ENCODE measurements at places on chromosomes 3 and 15.

- DNase-seq = peak; percentile 50
These were observed at the start of gene DMXL2 for GRCh38 chr15:51622604-51623370. TSS of gene DMXL2 (minus strand) at chr15:51622771. CDS start at chr15:51622545, 226 bp downstream.

DNA sequence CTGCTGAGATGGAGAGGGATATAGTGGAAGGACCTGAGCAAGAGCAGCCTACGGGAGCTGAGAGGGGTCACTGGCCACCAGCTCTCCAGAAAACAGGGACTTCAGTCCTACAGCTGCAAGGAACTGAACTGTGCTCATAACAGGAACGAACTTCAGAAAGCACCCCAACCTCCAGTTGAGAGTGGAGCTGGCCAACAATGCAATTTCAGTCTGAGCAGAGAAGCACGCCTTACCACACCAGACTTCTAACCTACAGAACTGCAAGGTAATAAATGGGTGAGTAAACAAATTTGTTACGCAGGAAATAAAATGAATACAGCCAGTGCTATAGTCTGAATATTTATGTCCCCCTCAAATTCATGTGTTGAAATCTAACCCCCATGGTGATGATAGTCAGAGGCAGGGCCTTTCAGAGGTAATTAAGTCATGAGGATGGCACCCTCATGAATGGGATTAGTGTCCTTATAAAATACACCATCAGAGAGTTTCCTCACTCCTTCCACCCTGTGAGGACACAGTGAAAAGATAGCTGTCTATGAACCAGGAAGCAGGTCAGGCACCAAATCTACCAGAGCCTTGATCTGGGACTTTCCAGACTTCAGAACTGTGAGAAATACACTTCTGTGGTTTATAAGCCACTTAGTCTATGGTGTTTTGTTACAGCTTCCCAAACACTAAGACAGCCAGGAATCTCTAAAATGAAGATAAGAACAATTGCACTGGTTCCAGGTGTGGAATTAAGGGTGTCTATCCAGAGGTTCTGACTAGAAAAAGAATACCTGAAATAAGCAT, 58.6 kb downstream of the SYNM start:
- DNase-seq = no peak

DNA sequence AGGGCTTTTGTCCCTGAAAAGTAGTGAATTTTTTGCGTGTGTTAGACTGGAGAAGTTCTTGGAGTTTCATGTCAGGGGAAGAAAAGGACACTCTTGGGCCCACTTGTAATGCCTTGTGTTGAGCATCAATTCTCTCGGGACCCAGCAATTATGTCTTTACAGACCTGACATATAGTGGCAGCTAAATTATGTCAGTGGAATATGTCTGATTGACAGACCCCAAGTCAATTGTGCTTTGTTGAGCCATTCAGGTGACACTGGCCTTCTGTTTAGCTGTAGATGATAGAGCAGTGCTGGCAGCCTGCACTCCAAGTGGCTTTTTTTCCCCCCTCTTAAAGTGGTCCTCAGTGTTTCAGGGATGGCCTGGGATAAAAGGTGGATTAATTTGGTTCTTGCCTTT, 112.1 kb upstream of the AGBL1 start:
- DNase-seq = no peak

DNA sequence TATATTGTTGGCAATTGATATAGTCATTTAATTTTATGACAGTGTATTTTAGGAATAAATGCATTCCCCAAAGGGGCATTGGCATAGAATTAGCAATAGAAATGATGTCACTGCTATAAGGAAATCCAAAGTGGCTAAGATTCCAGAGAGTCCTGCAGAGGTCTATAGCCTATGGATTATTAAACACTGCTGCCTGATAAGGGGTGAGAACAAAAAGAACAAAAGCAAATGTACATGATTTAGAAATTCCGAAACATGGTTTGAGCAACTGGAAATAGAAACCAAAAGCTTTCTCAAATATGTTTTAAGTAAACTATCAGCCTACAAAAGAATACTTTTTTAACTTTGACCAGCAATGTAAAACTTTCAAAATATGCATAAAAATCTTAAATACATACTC, 280.1 kb upstream of the RASGRP1 start:
- no peak for DNase-seq

DNA sequence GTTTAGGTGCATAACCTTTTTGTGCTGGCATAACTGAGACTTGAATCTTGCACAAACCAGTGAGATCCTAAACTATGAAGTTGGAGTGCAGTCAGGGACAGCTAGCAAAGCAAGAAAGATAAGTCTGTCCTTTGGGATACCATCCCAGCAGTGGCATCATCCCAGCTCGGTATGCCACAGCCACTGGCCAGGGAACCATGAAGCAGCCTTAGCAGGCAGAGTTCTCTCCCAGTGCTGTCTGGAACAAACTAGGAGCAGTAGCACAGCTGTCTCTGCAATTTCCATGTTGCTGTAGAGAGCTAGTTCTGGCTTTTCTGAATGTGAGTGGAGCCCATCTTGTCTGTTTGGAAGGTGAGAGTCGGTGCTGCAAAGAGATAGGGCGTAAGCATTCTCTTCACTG, 130.3 kb downstream of the DTWD1 start:
- DNase-seq = no peak

DNA sequence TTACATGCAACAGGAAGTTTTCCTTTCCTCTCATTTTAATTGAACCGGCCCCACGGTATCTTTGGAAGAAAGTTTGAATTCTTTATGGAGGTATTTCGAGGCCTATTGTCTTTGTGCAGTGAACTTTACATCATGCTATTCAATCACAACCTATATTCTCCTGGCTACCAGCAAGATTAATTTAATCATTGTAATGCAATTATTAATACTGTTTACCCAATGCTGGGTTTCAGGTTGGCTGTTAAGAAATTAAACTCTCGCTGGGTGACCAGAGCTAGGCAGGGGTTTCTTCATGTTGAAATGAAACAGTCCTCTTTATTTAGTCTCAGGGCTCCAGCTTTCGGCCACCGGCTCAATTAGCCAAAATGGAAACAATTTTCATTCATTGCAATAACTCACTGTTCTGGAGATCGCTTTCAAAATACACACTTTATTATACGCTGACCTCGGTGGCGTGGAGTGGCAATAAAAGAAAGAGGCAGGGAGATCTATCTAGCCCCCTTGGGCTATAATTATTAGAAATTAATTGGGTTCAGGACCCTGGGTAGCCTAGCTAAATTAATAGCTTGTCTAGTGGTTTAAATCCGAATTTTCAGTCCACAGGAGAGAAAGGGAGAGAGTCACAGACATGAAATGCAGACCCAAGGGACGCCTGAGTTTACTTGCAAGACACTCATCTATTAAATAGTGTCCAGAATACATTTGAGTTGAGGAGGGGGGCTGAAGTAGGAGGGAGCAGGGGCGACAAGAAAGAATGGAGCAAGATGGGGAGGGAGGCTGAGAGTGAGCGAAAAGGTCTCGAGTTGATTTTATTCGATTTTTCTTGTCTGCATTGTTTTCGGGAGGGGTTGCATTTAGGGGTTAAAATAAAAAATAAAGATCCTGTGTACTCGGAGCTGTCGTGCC, 3.9 kb upstream of the MECOM start:
- DNase-seq = no peak

GRCh38 chr3:190229632-190230424, 92.4 kb downstream of the CLDN1 start:
- no peak for DNase-seq
